ENCODE measurements at places on chromosomes 4 and X. TPM values are rescaled to one million over a fixed set of nuclear protein-coding genes. Genes with fewer than 3 reads are reported as not detected.

NXF2B gene
- total RNA-seq = not detected

FAM9A gene
- not detected for total RNA-seq

TMPRSS11B gene
- not detected for total RNA-seq

DNA sequence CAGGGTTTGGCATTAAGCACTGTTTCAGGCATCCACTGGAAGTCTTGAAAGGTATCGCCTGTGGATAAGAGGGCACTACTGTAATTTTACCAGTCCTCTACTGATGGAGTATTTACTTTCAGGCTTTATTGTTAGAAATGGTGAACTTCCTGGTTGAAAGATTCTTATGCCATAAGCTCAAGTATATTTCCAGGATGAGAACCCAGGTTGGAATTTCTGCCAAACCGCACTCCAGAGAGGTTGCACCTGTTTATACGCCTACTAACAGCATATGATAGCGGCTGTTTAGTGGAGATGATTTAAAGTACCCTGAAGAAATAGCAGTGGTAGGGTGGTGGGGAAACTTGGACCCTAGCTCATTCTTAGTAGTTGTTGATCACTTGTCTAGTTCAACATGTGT lies 9.9 kb downstream of the FNIP2 start:
- DNase-seq = no peak

DNA sequence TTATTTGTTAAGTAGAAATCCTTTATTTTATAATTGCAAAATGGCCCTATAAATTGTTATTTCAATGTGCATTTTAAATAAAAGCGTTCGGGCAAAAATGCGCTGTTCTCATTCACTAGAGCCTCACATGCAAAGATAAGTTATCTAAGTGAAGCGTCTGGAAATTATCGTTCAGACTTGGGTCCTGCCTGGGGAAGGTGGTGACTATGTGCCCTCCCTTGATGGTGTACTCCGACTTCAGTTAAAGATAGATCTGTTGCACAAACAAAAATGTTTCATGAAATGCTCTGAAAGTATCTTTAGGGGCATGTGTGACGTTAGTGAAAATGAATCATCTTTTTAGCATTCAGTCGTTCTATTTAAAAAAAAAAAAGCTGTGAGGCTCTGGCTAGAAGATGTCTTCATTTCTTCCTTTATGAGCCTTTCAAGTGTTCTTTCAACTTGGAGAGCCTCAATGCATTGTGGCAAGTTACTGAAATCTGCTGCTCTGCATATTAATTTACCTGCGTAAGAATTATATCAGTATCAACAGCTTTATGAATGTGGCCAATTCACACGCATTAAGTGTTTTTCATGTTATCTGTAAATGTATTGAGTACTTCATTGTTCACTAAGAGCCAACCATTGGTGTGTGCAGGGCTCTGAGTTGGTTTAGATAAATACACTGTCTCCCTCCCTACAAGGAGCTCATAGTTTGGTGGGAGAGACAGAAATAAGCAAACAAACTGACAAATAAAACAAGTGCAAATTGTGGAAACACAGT lies 83.0 kb downstream of the AFF1 start:
- DNase-seq = no peak

- no peak for DNase-seq
Observed at GRCh38 chrX:129661369-129661768, 6.6 kb upstream of the APLN start.
